ENCODE measurements at places on chromosomes 1 and 21. TPM values are rescaled to one million over a fixed set of nuclear protein-coding genes. Genes with fewer than 3 reads are reported as not detected.

GRCh38 chr1:214476986-214477870 lies 74.2 kb downstream of the PTPN14 start:
- DNase-seq = no peak

DNA sequence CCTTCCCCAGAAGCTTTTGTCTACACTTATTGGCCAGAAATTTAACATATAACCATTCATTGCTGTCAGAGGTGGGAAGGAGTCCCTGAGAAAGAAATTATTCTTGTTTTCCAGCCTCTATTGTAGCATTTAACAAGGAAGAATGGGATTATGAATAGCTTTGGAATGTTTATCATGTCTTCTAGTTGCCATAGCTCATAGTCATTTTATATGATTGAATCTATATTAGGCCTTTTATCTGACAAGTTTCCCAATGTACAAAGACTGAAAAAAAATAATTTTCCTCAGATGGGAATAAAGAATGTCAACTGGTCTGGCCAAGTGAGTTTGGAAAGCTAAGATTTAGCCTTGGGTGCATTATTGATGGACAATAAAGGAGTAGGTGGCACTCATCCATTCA lies 28.3 kb downstream of the PTPRC start:
- no peak for DNase-seq

- no peak for DNase-seq
These were observed 32.9 kb downstream of the KIAA1614 start for GRCh38 chr1:180945551-180945950.

DNA sequence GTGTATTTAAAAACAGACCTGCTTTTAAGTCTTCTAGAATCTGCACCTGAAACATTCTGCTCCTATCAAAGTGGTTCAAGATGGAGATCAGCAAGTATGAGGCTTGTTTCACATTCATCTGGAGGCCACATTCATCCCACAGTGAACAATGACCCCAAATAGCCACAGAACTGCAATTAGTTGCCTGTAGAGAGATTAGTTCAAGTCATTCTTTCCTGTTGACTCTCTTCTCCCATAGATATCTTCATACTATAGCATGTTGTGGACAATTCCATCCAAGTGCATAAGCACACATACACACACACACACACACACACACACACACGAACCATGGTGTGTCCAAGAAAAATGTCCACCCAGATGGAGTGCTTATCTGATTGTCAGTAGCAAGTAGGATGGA lies 101.7 kb upstream of the FGGY start:
- DNase-seq = no peak

- peak; percentile 69 for DNase-seq
These were observed 31.7 kb downstream of the TP73 start for GRCh38 chr1:3683992-3684391.

- no peak for DNase-seq
These were observed 42.7 kb upstream of the B3GALT2 start for GRCh38 chr1:193229136-193229535.

DNA sequence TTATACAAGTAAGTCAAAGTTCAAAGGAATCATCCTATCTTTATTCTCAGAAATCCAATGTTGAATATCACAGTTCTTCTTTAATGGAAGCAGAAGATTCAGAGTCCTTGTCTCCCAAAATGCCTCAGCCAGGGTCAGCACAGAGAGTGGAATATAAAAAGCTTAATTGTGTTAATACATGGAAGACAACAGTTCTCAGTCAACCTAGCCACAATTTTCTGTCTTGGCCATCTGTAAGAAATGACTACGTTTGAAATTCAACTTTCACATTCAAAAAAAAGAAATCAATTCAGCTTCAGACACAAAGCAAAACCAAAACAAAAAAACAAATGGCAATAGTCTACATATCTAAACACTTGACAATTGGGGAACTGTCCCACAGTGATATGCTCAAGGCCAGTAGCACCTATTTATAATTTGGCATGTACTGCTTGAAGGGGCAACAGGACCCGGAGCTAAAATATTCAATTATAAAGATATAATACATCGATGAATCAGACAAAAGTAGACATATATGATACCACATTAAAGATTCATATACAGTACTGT lies 27.3 kb upstream of the GLIS1 start:
- no peak for DNase-seq

DNA sequence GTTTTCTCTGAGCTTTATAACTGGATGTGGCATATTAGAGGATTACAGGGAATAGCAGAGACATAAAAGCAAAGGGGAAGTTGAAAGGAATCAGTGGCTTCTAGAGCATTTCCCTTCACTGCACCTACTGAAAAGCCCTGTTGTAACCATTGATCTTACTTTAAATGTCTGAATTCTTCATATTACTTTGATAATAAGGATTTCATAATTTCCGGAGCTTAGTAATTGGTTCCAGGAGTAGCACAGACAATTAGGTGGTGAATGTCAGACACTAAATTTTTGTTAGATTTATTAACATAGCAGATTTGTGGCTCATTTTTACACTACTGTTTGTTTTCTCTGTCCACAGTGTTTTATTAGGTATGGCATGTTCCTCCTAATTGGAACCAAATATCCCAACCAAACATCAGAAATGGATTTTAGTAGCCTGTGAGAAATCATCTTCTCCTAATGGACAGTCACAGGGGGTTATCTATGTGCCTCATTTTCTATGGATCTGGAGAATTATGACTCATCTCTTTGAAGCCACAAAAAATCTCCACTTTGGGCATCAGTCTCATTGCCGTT lies 100.5 kb downstream of the GIPC2 start:
- DNase-seq = no peak

- no peak for DNase-seq
These were observed 29.3 kb downstream of the IER5 start for GRCh38 chr1:181117648-181118449.

- DNase-seq = no peak
These were observed 6.4 kb upstream of the C1orf21 start for GRCh38 chr1:184380468-184380867.

DNA sequence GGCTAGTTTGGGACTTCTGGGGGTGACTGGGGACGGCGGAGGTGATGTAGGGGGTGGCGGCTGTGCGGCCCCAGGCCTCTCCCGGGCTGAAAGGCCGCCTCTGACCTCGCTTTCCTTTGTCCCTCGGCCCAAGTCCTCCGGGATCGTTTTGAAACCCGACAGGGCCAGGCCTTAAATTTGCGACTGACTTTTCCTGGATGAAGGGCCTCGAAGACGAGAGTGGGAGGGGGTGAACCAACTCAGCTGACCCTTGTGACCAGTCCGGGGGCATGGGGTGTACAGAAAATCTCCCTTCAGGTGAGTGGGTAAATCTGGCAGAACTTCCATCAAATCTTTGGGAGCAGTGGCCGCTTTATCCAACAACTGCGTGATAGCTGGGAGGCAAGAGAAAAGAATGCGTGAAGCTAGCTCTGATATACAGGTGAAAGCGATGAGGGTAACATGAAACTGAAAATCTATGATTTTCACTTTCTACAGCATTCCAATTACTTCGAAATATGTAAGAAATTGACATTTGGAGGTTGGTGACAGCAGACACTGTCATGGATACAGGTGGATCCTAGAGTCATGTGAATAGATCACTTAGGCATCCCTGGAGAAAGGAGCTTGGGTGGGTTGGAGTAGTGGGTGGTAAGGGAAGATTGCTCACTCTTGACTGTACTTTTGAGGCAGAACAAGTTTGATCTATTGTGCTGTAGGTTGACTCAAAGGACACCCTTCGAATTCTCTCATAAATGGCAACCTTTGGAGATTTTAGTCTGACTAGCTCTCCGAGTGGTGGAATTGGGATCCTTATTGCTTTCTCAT lies 885 bp downstream of the AHCYL1 start:
- DNase-seq = no peak

DNA sequence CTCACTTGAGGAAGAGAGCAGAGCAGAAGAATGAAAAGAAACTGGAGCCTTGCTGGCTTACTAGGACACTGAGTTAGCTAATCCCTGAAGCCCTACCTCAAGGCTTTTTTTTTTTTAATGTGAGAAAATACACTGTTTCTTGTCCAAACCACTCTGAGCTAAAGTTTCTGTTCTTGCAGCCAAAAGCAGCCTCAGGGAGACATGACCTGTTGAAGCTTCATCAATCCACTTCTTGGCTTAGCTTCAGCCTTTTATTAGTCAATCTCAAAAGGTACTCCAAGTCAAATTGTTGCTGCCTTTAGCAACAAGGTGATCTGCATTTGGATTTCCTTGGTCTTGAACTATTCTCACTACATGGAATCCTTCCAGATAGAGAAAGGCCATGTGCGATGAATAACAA lies 33.7 kb downstream of the CCDC185 start:
- DNase-seq = no peak

- no peak for DNase-seq
These were observed at the start of gene DCDC2B for GRCh38 chr1:32208891-32209328. TSS of gene DCDC2B (plus strand) at chr1:32209089. CDS start at chr1:32209094, 5 bp downstream.

- peak; percentile 68 for DNase-seq
These were observed 8.2 kb downstream of the HAPLN2 start for GRCh38 chr1:156627313-156627880.

DNA sequence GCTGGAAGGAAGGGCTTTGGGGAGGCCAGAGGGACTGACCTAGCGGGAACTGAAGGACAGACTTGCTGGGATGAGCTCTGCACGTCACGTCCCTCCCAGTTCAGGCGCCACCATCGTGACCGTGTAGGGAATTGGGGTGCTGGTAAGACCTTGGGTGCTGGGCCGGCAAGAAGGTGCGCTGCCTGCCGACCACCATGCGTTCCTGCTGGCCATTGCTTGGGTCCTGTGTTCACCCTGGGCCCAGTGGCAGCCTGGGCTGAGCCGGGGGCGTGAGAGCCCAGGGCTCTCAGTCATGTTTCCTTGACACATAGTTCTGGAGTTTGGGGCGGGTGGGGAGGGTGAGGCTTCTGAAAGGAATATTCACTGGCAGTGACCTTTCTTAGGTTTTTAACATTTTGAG lies 176.0 kb downstream of the CAMTA1 start:
- DNase-seq = no peak

GRCh38 chr1:45009956-45010854 lies 919 bp downstream of the HECTD3 start:
- DNase-seq = no peak

DNA sequence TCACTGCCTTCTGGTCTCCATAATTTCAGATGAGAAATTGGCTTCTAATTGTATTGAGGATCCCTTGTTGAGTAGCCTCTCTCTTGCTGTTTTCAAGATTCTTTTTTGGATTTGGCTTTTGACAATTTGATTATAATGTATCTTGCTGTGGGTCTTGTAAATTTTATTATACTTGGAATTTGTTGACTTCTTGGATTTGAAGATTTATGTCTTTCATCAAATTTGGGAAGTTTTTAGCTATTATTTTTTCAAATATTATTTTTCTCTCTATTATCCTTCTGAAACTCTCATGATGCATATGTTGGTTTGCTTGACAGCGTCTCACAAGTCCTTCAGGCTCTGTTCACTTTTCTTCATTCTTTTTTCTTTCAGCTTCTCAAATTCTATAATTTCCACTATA lies 126.1 kb downstream of the C1orf94 start:
- no peak for DNase-seq

DNA sequence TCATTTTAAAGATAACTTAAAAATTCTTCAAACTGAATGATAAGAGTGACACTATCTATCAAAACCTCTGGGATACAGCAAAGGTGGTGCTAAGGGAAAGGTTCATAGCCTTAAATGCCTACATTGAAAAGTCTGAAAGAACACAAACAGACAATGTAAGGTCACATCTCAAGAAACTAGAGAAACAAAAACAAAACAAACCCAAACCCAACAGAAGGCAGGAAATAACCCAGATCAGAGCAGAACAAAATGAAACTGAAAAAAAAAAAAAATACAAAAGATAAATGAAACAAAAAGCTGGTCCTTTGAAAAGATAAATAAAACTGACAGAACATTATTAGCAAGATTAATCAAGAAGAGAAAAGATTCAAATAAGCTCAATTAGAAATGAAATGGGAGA lies 6.8 kb downstream of the ODF2L start:
- no peak for DNase-seq

DNA sequence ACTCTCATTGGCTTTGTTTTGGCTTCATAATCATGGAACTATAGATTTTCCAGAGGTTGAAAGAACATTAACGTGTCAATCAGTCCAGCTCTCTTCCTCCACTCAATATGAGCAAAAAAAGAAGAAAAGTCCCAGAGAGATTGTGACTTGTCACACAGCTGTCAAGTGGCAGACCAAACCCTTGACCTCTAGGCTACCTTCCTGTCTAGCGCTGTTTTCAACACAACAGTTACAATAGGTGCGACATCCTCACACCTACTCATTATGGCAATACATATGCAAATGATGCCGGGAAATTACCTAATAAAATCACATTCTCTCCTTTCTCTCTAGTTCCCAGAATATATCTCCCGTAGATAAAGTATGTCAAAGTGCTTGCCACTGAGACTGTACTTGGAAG lies 1.1 kb downstream of the WARS2 start:
- no peak for DNase-seq

DNA sequence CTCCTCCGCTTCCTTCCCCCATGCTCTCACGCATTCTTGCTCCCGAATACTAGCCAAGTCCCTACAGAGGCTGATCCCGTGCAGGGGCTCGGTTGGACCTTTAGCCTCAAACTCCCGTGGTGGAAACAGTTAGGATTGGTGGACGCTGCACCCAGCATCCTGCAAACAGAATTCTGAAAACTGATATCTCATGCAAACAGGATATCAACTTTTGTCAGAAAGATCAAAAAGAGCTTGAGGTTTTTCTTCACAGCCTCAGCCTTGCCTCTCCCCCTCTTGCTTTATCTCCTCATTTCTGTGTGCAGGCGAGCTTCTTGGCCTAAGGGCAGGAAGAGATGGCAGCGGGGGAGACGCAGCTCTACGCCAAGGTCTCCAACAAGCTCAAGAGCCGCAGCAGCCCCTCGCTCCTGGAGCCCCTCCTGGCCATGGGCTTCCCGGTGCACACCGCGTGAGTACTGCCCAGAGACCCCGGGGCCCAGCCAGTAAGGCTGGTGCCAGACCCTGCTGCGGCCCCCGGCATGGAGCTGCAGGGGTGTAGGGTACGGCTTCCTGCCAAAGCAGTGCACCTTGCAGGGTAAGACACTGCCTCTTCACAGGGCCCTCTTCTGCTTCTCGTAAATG lies at the start of gene UBASH3A:
Gene UBASH3A, plus strand, starts transcription at position 292 of the 621 bp plus-strand sequence. Its CDS starts 44 bp downstream, at position 336.
- no peak for DNase-seq

DNA sequence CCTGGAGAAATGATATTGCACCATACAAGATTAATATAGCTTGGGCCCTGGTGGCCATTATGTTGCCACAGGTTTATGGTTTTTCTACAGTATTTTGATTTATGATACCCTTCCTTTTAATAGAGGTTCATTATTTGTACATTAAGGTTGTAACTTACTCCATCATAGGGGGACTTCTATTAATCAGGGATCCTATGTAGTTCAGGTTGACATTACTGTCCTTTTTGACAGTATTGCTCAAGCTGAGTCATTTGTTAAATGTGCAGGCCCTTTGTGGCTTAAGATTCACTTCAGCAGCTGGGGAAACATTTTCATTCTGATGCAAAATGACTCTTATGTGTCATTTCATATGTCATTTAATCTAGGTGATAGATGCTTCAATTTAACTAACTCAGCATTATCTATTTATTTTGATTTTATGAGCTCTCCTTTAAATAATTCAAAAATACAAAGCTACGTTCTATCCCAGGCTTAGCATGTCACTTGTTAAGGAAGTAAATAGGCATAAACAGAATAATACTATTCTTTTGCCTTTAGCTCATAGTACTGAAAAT lies 686.9 kb upstream of the NCAM2 start:
- DNase-seq = no peak

GRCh38 chr1:54367613-54368012 lies 38.6 kb downstream of the SSBP3 start:
- DNase-seq = no peak

- no peak for DNase-seq
These were observed 839.1 kb upstream of the ADGRL2 start for GRCh38 chr1:80961464-80962190.

Gene TRNP1
- 4.2 TPM for total RNA-seq

Gene MSH4
- total RNA-seq = 0.44 TPM

Gene CLCA4
- total RNA-seq = not detected

Gene ALX3
- total RNA-seq = not detected

Gene AZIN2
- total RNA-seq = 1.4 TPM

Gene GJC2
- total RNA-seq = 13.0 TPM

Gene SH3D21
- total RNA-seq = 4.8 TPM
